ENCODE measurements at places on chromosomes 3 and 15.
A peak's percentile ranks its signal among the peaks of the same experiment; 100 is the strongest.

DNA sequence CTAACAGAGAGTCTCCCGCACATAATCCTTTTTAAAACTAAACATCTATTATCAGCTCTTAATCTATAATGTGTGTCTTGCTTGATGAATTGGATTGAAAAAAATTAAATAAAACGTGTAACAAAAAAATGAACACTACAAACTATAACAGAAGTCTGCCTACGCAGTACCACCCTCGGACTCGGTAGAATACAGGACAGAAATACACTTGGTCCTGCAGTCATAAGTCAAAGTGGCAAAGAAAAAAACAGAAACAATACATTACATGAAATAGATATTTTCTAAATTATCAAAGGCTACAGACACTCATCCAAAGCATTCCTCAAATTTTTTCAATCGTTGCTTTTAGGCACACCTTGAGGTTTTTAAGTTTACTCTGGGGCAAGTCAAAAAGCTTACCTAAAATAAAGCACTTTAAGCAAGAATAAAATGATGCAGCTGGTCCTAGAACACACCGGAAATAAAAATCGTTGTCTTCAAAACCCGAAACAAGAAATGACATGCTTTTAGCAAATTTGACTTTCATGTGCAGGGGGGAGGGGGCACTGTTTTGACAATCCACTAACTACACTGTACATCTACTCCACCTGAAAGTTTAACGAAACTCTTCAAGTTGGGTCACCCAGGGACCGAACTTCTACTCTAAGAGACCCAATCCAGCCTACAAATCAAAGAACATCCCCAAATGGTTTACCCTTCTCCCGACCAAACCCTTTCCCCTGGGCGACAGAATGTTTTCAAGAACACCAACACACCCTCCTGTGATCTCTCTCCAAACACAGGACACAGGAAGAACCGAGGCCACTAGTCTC is 1.3 kb downstream of the ADAM10 start:
- no peaks in the 10 kb centered on the region for H3K27me3 ChIP-seq
- peak overlapping the region; percentile 90 for H3K27ac ChIP-seq

DNA sequence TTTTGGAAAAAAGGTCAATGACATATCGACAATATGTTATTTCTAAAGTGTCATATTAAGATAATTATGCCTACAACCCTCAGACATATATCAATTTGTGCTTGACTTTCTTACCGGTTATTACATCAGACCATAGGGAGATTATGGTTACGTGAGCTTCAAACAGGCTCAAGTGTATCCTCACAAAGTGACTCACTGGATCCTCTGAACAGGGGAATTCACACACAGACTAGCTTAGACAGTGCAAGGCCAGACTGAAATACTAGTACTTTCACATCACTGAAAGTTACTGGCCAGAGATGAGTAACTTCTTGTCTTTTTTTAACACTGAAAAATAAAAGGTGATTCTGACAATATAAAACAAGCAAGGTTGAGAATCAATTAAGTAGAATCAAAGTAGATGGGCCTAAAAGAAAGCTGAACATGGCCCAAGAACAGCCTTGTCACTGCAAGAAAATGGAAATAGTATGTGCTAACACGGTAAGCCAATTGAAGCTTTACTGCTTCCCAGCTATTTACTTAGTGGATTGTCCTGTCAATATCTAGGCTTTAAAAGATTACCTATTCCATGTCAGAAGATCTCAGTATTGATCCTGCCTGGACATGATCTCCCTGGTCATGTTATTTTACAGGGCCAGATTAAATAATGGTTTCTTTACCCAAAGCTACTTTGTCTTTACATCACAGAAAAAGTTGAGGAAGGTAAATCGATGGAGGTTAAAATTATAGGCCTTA is 848.6 kb downstream of the ROBO1 start:
- H3K4me3 ChIP-seq, result no peak overlapping the region
- no peak for DNase-seq
- no peak overlapping the region for H3K27ac ChIP-seq
- no peaks in the 10 kb centered on the region for H3K4me1 ChIP-seq
- H3K27me3 ChIP-seq, result no peaks in the 10 kb centered on the region

DNA sequence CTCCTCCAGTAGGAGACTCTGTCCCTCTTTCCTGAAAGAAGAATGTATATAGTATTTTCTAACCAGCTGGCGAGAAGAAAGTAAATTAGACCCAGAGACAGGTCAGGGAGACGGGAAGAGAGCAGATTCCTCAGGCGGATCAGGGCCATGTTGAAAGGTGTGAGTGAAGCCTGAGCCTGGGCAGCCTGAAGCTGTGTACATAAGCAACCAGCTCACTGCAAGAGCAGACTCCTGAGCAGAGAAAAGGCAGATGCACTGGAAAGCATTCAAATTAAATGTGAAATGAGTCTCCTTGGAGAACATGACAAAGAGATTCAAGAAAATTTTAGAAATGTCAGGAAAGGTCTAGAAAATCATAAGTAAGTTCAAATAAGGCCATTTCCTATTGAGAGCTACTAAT is 165.8 kb downstream of the GOLIM4 start:
- H3K27ac ChIP-seq, result no peak overlapping the region
- H3K36me3 ChIP-seq, result no peaks in the 10 kb centered on the region
- no peaks in the 10 kb centered on the region for H3K4me1 ChIP-seq
- DNase-seq, result no peak
- H3K4me3 ChIP-seq, result no peak overlapping the region
- peaks cover 4% of the 10 kb centered on the region for H3K27me3 ChIP-seq

DNA sequence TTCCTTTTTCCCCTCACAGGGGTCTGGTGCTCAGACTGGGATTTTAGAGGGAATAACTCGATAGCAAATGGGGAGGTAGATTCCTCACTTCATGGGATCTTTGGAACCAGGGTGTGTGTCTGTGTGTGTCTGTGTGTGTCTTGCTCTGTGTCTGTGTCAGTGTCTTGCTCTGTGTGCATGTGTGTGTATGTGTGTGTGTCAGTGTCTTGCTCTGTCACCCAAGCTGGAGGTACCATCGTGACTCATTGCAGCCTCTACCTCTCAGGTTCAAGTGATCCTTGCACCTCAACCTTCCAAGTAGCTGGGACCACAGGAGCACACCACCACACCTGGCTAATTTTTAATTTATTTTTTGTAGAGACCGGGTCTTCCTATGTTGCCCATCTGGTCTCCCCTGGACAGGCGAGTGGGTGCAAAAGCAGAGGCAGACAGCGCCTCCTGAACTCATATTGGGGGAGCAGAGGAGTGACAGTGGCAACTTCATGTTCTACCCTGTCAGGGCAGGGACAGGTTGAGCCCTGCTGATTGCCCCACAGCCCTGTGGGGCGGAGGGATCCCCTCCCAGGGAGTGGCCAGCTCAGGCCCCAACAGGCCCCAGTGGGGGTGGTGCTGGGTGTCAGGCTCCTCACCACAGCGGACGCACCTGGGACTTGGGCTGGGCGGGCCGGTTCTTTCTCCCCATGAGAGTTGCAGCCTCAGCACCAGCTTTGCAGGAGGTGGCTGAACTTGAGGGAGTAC is 10.4 kb upstream of the SEMA4B start:
- H3K27me3 ChIP-seq, result no peaks in the 10 kb centered on the region
- DNase-seq, result peak; percentile 67
- H3K4me3 ChIP-seq, result peak overlapping the region; percentile 91

- no peaks in the 10 kb centered on the region for H3K4me1 ChIP-seq
- H3K4me3 ChIP-seq, result no peak overlapping the region
- no peak for DNase-seq
- H3K27ac ChIP-seq, result no peak overlapping the region
- peaks cover 6% of the 10 kb centered on the region for H3K36me3 ChIP-seq
- peaks cover 6% of the 10 kb centered on the region for H3K27me3 ChIP-seq
These were observed 187.8 kb downstream of the PYDC2 start for GRCh38 chr3:191648787-191649186.

- H3K36me3 ChIP-seq, result peaks cover 2% of the 10 kb centered on the region
- H3K27ac ChIP-seq, result no peak overlapping the region
- DNase-seq, result no peak
- H3K4me1 ChIP-seq, result peaks cover 29% of the 10 kb centered on the region
These were observed 46.8 kb downstream of the CPN2 start for GRCh38 chr3:194304186-194304917.

DNA sequence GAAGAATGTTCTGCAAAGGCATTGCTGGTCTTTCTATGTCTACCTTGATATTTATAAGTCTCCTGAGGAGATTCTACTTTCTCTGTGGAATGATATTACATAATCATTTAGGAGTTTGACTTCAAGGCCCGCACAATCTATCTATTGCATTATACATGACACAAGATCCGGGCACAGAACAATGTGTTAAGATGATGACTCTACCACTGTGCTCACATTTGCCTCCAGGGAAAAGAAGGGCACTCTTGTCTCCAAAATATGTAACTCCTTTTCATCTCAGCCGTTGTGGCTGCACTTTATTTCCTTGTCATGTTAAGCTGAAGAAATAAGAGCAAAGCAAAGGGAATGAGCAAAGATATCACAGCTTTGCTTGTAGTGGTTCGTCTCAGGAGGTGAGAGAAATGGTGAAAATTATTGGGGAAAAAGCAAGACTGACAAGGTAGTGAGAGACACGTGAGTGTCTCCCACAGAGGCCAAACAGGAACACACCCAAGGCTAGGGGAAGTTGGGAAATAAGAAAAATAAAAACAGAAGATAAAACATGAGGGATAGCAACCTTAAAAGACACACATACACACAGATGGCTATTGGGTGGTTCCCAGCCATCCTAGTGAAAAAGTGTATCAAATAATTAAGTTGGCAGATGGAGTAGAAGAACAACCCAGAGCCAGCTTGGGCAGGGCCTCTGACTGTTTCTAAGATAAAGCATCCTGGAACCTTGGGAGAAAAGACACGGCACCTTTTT is 184.3 kb downstream of the P3H2 start:
- no peaks in the 10 kb centered on the region for H3K4me1 ChIP-seq
- H3K27ac ChIP-seq, result no peak overlapping the region
- DNase-seq, result no peak
- peaks cover 3% of the 10 kb centered on the region for H3K27me3 ChIP-seq
- H3K36me3 ChIP-seq, result no peaks in the 10 kb centered on the region
- H3K4me3 ChIP-seq, result no peak overlapping the region

GRCh38 chr3:29619676-29620075 is 338.8 kb downstream of the RBMS3 start:
- no peak overlapping the region for H3K27ac ChIP-seq
- DNase-seq, result no peak
- H3K4me3 ChIP-seq, result no peak overlapping the region
- H3K36me3 ChIP-seq, result no peaks in the 10 kb centered on the region
- no peaks in the 10 kb centered on the region for H3K4me1 ChIP-seq

DNA sequence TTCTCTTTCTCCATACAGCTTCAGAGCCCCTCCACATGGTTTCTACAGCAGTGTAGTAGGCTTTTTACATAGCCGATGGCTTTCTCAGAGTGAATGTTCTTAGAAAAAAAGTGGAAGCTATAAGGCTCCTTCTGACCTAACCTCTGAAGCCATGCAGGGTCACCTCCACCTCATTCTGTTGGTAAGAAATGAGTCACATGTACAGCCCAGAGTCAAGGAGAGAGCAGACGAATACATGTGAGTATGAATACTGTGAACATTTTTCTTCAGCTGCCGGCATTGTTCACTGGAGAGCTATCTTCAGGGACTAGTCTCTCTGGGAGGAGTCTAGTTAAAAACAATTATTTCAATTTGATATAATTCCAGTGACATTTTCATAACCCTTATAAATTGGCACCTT is 68.2 kb upstream of the THRB start:
- DNase-seq, result no peak
- no peak overlapping the region for H3K27ac ChIP-seq
